ENCODE measurements at places on chromosomes 1 and 21.

DNA sequence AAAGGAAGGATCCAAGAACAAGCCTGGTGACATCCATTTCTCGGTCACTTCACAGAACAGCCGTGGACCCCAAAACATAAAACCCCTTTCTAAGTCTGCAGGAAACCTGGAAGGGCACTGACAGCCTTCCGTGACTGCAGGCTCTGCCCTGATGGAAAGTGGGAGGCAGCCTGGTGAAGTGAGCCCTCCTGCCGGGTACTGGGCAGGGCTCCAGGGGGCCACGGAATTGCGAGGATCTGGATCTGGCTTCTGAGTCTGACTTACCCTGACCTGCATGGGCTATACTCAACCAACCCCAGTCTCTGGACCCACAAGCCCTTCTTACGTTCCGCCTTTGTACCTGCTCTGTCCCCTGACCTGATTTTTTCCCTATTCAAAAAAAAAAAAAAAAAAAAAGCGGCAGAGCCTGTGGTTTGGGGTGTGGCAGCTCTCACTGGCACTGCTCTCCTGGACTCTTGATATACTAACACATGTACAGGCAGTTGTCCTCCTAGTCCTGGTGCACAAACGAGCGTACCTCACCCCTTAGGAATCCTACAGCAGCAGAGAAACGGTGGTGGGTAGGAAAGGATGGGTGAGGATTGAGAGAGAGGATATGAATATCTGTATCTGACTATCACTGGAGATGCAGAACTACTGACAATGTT, 82.9 kb downstream of the BEND5 start:
- DNase-seq: no peak

- DNase-seq: no peak
These were observed 3.5 kb downstream of the MINDY1 start for GRCh38 chr1:151003180-151003579.

DNA sequence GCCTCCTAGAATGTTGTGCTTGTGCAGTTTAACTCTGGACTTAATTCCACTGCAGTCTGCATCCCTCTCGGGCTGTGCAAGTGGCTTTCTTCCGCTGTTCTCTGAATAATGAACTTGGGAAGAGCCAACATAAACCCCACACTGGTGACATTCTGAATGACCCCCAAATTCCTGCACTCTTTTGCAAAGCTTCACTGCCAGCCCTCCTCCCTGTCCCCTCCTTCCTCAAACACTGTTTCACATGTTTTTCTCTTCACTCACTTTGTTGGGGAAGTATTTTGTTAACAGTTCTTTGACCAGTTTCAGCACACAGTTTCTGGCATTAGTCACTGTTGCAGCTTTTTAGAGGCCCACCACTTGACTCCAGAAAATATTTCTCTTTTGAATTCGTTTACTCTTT, 39.7 kb downstream of the GNG12 start:
- no peak for DNase-seq

DNA sequence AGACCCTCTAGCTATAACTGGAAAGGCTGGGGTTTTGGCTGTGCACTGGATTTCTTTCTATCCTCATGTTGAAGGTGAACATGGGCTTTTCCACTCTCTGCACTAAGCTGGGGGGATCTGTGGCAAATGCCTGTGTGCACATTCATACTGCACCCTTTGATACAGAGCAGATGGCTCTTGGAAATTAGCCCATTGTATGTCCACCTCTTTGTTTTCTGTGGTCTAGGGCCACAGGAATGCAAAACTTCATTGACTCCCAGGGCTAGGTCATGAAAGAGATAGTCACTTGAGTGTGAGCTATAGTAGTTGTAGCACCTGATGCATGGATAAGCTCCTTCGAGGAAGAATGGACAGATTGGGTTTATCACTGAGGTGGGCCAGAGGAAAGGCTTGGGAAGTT, 5.7 kb upstream of the OR14A16 start:
- no peak for DNase-seq

- DNase-seq: no peak
These were observed 40.0 kb upstream of the LRRC3 start for GRCh38 chr21:44415073-44416025.

DNA sequence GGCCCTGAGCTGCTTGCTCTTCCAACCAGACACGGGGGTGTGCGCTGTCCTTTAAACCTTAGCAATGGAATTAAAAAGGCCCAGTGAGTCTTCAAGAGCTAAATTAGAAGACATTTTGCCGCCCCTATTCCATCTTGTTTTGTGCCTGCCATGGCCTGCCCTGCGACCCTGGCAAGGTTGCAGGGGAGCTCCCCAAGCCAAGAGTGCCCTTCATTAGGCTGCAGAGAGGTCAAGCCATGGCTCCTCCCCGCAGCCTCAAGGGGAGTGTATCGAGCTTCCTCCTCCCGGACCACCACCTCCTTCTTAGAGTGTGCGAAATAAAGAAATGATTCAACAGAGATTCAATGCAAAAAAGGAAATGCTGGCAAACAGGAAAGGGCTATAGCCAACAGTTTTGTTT, 256.2 kb downstream of the DYRK1A start:
- no peak for DNase-seq

DNA sequence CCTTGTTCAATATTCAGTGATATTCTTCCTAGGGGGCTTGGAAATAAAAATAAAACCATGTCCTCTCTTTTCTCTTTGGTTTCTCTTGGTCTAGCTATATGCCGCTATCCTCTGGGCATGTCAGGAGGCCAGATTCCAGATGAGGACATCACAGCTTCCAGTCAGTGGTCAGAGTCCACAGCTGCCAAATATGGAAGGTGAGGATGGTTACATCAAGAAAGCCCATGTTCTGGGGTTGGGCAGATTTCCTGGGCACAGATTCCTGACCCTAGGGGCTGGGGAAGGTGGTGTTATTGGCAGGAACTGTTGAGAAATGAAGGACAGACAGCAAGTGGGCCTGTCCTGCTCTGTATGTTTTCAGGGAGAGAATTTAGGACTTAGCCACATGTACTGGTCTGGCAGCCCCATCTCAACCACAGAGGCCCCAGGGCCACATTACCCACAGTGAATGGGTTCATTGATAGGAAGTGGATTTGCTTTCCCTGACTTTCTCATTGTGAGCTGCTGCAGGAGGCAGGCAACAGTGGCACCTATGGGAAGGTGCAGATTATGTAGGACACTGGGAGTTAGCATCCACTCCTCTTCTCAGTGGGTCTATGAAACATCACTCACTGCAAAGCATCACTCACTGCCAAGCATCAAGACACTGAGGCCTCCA, 37.4 kb upstream of the HSD17B7 start:
- no peak for DNase-seq

DNA sequence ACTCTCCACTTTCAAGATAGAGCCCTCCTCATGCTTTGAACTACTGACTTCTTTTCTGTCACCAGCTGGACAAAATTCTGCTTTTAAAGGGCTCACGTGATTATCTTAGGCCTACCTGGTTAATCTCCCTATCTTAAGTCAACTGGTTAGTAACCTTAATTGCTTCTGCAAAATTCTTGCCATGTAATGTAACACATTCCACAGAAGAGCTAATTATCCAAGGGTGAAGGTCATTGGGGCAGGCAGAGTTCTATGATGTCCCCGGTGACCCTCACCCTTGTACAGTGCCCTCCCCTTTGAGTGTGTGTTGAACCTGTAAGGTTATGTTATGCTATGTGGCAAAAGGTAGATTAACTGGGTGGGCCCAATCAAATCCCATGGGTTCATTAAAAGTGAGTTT, 25.2 kb upstream of the FOXE3 start:
- DNase-seq: no peak

DNA sequence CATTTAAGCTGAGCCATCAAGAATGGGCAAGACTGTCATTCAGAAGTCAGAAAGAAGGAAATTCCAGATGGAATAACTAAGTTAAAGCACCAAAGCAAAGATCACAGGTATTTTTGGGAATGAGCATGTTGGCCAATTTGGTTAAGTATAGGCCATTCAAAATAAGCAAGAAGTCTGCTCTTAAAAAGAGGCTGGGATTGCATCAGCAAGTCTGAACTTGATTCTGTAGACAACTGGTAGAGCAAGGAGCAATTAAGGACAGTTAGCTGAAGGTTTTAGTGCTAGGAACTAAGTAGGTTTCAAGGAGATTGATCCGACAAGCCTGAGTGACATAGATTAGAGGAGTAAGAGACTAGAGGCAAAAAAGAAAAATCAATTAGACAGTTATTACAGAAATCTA, 8.4 kb downstream of the ANKRD45 start:
- DNase-seq: no peak

- DNase-seq: no peak
These were observed 230.3 kb downstream of the LTN1 start for GRCh38 chr21:28762357-28762735.

DNA sequence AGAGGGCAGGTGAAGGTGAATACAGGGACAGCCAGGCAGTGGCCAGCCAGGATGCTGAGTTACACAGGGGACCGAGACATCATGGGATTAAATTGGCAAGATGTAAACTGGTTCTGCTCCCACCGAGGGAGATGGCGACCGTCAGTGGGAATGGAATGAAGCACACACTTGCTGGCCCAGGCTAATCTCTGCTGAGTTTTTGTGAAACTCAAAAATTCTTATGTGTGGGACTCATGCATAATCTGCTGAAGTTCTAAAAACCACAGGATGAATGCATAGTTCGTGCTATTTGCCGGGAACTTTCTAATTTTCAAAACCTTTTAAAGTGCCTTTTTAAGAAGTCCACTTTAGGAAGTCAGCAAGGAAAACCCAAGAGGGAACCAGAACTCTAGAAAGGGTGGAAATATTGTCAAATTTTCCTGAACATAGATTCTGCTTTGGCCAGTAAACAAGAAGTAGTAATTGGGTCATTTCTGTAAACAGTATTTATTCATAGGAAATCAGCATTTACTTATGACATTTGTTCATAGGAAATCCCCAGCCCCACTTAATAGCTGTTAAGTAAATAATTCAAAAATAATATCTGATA, 85.4 kb upstream of the ROR1 start:
- no peak for DNase-seq

GRCh38 chr1:69121723-69122122, 446.0 kb upstream of the LRRC7 start:
- DNase-seq: peak; percentile 24

DNA sequence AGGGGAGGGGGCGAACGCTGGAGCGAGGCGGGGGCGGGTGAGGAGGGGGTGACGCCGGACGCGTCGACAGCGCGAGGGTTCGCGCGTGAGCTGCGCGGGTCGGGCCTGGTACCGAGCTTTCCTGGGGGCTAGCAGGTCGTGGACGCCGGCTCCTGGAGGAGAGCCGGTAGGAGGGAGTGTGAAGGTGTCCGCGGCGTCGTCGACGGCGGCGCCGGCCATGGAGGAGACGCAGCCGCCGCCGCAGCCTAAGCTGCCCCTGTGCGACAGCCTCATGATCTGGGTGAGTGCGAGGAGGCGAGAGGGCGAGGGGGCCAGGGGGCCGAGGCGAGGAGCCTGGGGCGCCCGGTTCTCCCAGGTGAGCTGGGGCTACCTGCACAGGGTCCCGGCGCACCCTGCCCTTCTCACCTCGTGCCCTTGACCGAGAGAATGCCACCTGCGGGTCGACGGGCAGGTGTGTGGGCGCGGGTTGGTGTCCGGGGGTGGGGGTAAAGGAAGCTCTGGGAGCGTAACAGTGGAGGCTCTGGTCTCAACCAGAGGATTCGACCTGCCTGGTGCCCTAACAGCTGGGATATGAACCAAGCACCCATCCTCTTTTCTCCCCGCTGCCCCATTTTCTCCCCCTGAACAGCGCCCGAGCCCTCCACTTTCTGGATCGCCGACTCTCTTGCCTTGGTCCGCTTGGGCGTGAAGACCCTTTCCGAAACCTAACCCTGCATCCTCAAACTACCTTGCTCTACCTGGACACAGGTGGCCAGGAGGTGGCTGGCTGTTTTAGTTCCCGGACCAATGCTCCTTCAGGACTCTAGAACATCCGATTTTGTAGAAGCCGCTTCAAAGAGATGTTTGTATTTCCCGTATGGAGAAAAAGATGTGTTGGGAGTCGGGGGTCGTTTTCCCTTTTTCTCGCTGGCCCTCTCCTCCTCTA, at the start of gene HOOK1:
HOOK1 (plus strand) TSS at position 49 of the 925 bp plus-strand sequence; CDS start at position 218, 169 bp downstream.
- DNase-seq: no peak

- no peak for DNase-seq
These were observed 4.1 kb upstream of the PTAFR start for GRCh38 chr1:28180306-28181305.

DNA sequence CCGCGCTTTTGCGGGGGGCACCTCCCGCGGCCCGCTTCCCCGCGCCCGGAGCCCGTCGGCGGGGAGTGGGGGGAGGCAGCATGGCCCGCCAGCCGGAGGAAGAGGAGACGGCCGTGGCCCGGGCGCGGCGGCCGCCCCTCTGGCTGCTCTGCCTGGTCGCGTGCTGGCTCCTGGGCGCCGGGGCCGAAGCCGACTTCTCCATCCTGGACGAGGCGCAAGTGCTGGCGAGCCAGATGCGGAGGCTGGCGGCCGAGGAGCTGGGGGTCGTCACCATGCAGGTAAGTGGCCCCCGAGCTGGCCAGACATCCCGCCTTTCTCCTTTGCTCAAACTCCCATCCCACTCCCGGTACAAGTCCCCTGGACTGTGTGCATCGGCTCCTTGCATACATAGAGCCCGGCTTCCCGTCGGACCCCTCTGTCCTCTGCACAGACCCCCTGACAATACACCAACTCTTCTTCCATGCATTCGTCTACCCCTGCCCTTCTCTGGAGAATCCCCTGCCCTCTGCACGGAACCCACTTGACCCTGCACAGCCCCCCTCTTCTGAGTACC, 812 bp downstream of the CACHD1 start:
- no peak for DNase-seq

GRCh38 chr1:111733183-111733991, 5.8 kb downstream of the INKA2 start:
- DNase-seq: peak; percentile 88

DNA sequence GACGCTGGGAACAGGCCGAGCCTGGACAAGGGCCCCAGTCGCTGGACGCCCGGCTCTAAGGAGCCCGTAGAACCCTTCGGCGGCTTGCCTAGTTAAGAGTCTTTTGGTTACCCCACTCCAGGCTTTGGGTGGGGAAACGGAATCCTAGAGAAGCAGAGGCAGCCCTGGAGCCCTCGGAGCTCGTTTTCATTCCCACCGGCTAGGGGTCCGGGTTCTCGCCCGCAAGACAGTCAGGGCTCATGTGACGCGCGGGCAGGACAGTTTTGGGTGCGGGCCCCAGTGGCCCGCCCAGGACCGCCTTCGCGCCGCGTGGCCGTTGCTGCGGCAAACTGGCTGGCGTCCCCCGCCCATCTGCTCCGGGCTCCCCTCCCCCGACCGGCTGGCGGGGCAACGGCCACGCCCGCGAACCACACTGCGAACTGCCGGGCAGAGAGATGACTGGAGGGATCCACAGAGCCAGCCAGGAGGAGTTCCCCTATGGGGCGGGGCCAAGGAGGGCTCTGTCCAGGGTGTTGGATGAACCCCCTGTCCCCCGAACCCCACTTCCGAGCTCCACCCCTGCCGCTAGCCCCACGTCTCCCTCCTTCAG, 829 bp upstream of the HES2 start:
- no peak for DNase-seq

DNA sequence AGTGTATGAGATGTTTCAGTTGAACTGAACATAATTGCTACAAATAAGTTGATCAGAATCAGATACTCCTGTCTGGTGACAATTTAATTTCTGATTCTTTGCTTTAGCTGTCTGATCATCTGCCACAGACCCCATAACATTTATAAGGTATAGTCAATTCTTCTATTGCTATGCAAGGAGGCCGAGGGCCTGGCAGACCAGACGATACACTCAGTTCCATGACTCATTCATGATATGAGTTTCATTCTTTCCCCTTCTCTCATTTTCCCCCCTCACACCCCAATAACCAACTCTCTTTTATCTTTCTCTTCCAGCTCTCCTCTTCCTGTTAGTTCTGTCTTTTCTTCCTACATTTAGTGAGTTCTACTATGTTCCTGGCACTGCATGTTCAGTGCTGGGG, 236.8 kb downstream of the PAPPA2 start:
- no peak for DNase-seq

- no peak for DNase-seq
These were observed 18.1 kb upstream of the PGD start for GRCh38 chr1:10380594-10381275.

- no peak for DNase-seq
These were observed 104.1 kb upstream of the SLC25A33 start for GRCh38 chr1:9435153-9435636.

Measured in NCI-H446 (cell line).